Hypothalamus (tissue), 51 donors: ENCODE measurements at places on chromosomes 5 and 9.

DNA sequence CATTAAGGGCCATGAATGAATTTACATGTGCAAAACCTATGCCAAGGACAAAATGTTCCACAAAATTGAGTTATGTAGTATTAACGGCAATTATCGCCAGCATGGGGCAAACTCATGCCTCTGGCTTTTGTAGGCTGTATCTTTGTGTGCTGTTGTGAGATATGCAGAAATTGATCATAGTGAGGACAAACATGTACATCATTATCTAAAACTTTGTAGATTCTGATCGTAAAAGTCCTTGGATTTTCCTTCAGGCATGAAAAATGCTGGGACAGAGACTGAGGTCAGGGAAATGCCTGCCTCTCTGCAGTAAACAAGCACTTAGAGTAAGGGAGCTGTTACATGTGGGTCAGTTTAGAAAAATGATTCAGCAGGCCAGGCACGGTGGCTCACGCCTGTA, 5.9 kb upstream of the TXNDC8 start:
- no peak for DNase-seq

- no peak for DNase-seq
These were observed 65.9 kb upstream of the FCN2 start for GRCh38 chr9:134814598-134815215.

DNA sequence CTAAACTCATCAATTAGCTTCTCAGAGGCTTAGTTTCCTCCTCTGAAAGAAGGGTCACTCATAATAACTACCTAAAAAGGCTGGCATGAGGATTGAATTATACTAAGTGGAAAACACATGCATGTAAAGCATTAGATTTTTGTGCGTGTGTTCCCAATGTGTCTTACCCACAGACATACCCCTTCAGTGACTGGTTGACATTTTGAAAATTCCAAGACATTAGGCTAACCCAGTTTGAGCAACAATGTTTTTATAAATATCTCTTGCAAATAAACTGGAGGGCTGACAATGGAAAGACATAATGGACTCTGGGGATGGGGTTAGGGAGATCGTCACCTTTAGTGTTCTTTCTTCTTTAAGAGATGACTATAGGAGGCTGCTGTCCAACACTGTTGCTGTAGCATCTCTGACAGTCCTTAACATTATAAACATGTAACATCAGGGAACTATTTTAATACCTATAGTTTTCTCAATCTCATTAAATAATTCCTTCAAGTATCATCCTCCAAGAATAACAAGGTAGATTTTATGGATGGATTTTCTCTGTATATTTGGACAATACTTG, 24.3 kb downstream of the HMHB1 start:
- DNase-seq = no peak

DNA sequence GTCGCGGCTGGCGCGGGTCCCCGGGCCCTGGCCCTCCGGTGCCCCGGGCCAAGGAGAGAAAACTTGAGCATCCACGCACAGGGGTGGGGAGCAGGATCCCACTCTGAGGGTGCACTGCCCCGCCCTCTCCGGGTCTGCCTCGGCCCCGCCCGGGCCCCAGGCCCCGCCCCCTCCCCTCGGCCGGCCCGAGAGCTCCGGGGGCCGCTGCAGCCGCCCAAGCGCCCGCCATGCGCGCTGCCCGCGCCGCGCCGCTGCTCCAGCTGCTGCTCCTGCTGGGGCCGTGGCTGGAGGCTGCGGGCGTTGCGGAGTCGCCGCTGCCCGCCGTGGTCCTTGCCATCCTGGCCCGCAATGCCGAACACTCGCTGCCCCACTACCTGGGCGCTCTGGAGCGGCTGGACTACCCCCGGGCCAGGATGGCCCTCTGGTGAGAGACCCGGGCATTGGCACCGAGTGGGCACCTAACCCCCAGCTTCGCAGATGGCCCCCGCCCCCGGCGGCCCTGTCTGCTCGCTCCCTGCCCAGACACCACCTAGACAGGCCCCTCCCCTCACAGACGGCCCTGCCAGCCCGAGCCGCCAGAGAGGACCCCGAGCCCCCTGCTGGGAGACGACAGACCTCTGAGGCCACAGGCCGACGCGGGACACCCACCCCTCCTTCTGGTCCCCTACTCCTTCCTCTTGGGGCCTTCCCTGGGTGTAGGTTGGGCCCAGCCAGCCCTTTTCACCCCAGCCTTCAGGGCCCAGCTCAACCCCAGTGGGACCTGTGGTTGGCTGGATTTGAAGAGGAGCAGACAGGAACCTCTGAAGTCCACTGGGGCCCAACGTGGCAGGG, at the start of gene CERCAM:
Gene CERCAM, plus strand, starts transcription at position 207 of the 831 bp plus-strand sequence. Its CDS starts 21 bp downstream, at position 228.
- DNase-seq = no peak

- DNase-seq = no peak
These were observed 23.0 kb upstream of the ZNF782 start for GRCh38 chr9:96877269-96877668.

DNA sequence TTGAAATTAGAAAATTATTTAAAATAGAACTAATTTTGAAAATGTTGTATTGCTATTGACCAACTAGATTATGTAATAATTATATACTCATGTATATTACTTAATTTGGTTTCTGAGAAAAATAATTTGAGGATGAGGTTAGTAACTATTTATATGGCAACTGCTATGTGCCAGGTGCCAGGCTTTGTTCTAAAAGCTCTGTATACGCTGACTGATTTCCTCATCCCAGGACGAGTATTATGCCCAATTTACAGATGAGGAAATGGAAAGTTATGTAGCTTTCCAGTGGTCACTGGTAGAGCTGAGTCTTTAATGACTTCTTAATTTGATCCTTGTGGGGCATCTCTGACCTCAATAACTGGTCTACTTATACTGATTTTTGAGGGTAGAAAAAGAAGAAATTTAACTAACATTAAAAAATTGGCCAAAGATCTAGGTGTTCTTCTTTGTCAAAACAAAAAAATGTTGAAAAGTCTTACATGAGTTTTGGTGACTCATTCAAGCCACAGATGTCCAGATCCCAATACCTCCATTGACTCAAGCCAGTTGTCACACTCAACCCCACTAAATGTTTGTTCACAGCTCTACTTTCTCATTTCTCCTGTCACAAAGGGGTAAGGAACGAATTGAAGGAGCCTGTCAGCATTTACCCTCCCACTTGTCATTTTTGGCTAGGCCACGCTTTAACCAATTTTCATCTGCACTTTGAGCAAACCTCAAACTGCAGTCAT, 228.1 kb upstream of the MEF2C start:
- DNase-seq = no peak

DNA sequence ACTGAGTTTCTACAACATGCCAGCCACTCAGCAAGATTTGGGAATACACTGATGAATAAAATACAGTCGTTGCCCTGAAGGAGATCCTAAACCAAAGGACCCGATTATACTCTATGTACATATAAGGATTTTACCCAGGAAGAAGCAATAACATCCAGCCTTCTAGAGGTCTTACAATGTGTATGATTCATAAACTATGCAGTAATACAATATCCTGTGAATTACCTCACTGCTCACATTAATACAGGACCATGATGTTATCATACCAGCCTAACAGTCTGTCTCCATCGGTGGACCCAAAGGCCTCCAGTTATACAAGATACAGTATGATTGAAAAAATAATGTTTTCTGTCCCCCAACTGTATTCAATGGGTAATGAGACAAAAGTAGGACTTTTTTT, 310.5 kb upstream of the TRPM3 start:
- DNase-seq = no peak

DNA sequence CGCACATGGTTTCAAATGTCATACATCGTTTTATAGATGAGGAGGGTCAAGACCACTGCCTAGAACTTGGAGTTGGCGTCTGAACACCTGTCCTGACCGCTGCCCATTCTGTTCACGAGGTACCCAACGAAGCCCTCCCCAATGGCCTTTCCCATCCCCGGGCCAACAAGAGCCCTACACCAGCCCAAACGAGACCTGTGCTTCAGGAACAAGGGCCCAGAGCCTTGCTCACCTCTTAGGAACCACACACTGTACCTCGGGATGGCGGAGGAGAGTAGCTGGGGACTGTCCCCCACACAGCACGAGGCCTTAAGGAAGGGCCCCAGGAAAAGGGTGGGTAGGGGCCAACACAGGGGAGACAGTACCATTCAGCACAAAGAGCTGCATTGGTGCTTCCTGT, 3.0 kb downstream of the SURF6 start:
- DNase-seq = no peak

- no peak for DNase-seq
These were observed 107.7 kb downstream of the SEMA6A start for GRCh38 chr5:116466727-116467464.

DNA sequence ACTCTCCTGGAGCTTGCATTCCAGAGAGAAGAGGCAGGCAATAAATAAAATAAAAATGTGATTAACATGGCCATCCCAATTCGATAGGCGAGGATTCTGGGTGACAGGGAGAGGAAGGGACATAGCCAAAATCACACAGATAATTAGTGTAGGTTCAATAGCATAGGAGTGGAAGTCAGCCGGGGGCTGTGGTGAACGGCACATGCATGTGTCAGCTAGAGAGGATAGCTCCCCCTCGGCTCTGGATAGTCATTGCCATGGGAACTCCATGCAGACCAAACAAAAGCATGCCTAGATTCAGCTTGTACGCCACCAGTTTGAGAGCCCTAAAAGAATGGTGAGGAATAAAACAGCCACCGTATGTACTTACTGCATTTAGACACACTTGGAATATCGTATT, 223.5 kb downstream of the GRIA1 start:
- DNase-seq = no peak

DNA sequence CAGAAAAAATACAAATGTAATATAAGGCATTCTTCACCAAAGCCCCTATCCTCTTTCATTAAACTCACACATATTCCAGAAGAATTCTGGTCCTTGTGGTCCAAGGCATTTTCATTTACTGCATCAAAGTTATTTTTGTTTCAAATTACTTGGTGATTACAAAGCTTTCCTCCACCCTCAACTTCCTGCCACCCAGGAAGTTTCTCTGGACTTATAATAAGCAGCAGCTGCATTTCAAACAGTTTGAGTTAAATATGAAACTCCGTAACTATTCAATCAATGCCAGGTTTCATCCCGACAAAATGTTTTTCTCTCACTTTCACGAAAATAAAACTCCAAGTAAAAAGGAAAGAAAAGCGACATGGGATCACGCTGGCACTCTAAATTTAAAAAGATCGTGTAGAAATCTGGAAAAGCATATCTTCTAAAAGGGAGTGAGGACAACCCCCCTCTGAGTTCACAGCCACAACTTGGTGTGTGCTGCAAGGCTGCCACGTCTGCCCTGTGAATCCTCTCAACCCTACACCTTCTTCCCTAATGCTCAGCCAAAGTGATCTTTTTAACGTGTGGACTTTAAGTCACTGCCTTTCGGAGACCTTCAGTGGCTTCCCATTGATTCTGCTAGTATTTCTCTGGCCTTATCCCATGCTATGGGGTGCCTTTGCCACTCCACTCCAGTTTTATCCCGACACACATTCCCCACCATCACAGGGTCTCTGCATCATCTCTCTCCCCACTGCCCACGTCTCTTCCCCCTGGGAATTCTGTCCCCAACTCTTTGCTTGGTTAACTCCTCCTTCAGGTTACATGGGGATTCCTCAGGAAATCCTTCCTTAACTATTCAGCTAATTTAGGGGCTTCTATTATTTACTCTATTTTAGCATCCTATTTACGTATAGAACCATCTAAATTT, 91.1 kb upstream of the CER1 start:
- no peak for DNase-seq

GRCh38 chr9:122377241-122378164, 6.7 kb downstream of the PTGS1 start:
- no peak for DNase-seq

DNA sequence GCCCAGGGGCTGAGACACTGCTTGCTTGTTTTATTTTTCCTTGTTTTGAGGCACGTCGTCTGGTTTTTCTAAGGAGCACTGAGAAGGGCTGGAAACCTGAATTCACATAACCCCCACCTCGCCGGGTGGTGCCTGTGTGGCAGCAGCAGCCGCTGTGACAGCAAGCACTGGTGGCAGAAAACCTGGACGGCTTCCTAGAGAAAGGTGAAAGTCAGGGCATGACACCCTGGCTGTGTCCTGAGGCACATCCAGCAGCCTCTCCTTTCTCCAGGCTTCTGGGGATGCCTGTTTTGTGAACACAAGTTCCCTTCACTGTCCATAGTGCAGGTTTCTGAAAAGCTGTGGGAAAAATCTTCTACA, 29.2 kb downstream of the MRPL36 start:
- DNase-seq = no peak

- peak; percentile 45 for DNase-seq
These were observed 146.4 kb downstream of the HACD4 start for GRCh38 chr9:20884985-20885593.

GRCh38 chr5:149228618-149229297, 42.9 kb upstream of the AFAP1L1 start:
- DNase-seq = no peak

DNA sequence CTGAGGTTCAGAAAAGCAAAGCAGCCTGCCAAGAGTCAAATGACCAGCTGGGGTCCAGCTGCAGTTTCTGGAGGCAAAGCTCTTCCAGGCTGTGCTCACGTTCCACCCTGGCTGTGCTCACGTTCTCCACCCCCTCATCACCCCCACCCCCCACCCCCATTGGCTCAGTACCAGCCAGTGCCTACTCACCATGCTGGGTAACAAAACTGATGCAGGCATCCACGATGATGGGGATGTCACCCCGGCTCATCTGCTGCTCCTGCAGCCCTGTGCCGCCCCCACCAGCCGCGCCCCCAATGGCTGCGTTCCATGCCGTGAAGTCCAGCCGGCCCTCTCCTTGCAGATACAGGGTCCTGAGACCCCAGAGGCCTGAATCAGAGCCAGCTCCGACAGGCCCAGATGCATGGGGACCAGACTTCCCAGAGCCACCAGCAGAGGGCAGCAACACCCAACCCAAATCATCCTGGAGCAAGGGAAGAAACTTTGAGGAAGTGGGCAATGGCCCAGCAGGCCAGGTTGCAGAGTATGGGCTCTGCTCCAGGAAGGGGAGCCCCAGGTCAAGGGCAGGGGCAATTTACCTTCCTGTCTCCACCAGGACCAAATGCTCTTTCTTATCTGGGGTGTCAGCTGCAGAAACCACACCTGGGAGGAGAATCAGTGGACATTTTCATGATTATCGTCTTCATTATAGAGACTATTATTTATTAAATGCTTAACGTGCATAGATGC, 13.7 kb upstream of the FCHSD1 start:
- peak; percentile 58 for DNase-seq

- no peak for DNase-seq
These were observed 992 bp downstream of the SH2D3C start for GRCh38 chr9:127777368-127777980.

- no peak for DNase-seq
These were observed 110.9 kb downstream of the ESM1 start for GRCh38 chr5:54874337-54875021.

- no peak for DNase-seq
These were observed 54.4 kb downstream of the ANKH start for GRCh38 chr5:14816999-14817761.

GRCh38 chr5:73596705-73597328, 29.2 kb upstream of the ARHGEF28 start:
- DNase-seq = no peak

DNA sequence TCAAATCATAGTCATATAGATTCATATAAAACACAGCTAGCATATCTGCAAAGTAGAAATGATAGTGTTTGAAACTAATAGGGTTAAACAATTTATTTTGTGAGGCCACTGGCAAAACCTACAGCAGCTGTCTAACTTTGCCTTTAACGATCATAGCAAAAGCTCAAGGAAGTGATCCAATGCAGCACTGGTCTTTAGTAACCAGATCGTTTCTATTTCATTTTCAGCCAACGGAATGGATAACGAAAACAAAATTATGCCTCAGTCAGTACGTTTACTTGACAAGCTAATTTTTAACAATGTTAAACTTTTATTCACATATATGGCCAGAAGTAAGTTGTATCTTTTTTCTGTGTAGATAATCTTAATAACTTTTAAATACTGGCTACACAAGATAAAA, 17.7 kb downstream of the MLLT3 start:
- no peak for DNase-seq
